ENCODE measurements at places on chromosomes 12 and 14.
A peak's percentile ranks its signal among the peaks of the same experiment; 100 is the strongest.

DNA sequence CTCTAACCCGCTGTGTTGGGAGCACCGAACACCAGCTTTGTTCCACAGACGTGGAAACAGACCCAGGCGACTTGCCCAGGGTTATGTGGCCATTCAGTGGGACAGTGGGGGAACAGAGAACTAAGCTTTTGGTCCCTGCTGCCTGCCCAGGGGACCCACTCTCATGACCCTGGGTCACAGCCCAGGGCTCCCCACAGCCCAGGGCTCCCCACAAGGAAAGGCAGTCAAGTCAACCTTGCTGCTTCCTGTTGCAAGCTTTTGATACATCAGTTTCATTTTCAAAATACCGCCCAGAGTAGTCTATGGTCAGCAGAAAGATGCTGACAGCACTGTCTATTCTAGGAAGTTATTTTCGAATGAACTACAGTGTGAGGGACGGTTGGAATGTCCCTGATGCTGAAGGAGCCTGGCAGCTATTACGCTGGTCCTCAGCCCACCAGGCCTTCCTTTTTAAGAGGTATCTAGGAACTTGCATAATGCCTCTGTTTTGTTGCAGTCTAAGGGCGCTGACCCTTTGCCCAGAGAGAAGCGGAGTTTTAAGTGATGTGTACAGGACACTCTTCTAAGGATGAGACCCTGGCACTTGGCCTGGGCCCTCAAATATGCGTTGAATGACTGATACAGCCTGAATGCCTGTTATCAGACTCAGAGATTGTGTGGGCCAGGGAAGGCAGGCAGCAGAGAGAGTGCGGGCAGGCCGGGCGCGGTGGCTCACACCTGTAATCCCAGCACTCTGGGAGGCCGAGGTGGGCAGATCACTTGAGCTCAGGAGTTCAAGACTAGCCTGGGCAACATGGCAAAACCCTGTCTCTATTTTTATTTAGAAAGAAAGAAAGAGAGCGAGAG, 12.6 kb upstream of the TTC7B start:
- DNase-seq: no peak

DNA sequence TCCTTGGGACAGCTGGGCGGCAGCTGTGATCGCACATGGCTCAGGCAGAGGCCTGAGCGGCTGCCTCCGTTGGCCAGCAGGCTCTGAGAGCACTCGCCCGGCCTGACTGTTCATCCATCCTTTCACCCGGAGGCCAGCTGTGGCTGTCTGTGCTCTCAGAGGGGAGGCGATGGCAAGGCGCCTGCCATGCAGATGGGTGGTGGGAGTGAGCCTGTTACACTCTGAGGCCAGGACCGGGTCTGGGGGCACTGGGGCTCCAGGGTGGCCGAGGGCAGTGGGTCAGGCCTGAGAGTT, 292.3 kb downstream of the TMEM121 start:
- no peak for DNase-seq

DNA sequence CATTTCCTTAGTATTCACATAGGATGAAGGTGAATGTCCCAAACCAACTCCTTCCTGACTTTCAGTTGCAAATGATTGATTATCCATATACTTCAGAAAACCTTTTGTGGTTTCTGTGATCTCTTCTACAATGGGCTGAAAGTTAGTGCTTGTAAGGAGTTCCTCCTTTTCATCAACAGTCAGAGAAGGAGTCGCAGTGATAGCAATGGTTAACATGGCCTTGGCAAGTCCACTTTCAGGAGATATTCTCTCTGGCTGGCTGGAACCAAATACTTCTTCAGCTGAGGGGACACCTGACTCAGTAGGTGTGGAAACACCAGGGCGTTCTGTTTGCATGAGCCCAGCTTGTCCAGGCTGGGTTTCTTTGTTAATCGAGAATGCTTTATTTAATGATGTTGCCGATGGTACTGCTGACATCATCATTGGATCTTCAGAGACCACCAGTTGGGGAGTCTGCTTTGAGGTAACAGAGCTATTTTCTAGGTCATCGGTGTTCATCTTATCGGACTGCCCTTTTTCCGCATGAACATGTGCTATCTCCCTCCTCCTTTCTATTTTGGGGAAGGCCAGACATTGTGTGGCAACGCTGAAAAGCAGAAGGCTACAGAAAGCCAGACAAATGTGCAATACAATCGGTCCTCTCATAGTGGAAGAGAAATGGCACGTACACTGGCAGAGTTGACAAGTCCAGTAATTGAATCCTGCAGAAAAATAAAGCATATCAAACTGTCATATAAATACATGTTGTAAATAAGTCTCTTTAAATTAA, 13.1 kb downstream of the ARMH4 start:
- no peak for DNase-seq

GRCh38 chr14:86141966-86142365, 612.0 kb downstream of the FLRT2 start:
- DNase-seq: no peak

DNA sequence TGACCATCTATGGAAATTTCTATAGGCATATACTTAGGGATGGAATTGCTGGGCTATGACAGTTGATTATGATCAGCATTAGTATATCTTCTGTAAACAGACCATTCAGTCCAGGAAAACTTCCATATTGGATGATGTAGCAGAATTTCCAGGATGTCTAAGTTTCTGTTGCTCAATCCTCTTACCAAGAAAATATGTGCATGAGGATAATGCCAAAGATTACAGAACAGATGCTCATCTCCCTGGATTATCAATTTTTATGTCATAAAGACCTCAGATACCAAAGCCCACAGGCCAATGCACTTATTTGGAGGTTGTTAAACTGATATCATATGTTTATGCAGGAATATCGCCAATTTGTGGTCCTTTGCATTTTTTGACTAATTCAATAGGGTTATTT, 354.4 kb upstream of the FLRT2 start:
- no peak for DNase-seq

- no peak for DNase-seq
These were observed 154.9 kb upstream of the PZP start for GRCh38 chr12:9363145-9363544.

DNA sequence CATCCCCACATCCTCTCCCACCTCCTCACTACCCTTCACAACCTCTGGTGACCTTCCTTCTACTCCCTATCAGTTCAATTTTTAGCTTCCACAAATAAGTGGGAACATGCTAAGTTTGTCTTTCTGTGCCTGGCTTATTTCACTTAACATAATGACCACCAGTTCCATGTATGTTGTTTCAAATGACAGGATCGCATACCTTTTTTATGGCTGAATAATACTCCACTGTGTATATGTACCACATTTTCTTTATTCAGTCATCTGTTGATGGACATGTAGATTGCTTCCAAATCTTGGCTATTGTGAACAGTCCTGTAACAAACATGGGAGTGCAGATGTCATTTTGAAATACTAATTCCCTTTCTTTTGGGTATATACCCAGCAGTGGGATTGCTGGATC, 98.7 kb downstream of the TRMT5 start:
- DNase-seq: no peak

DNA sequence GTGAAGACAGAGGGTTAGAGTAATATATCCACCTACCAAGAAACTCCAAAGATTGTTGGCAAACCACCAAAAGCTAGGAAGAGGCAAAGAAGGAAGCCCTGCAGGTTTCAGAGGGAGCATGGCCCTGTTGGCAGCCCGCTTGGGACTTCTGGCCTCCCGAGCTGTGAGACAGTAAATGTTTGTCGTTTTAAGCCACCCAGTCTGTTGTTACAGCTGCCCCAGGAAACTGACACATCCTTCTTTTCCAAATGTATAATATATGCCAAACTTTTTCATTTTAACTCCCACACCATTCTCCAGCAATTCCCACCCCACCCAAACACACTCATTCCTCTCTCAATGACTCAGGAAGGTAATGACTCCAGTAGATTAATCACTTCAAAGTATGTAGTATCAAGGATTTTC, 74.0 kb downstream of the RPS29 start:
- DNase-seq: peak; percentile 63

GRCh38 chr12:132064631-132065030, 79.5 kb downstream of the DDX51 start:
- no peak for DNase-seq

GRCh38 chr12:114479831-114480230, 73.9 kb upstream of the TBX5 start:
- no peak for DNase-seq

DNA sequence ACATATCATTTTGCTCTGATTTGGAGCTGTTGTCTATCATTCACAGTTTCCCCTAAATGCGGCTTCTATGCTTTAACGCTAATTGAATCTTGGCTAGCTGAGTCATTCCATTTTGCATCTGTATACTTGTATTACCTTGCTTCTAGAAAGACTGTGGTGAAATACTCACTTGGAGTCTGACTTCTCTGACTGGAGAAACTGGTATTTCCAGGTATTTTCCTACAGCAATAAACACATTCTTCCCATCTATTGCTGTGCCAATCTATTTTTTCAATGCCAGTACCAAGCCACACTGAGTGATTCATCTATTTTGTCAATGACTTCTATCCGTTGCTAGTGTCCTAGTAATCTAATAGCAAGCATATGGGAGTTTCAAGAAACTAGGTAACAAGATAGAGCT, 76.0 kb upstream of the ST8SIA1 start:
- no peak for DNase-seq

GRCh38 chr12:3172124-3173007, 95.2 kb downstream of the TSPAN9 start:
- no peak for DNase-seq

DNA sequence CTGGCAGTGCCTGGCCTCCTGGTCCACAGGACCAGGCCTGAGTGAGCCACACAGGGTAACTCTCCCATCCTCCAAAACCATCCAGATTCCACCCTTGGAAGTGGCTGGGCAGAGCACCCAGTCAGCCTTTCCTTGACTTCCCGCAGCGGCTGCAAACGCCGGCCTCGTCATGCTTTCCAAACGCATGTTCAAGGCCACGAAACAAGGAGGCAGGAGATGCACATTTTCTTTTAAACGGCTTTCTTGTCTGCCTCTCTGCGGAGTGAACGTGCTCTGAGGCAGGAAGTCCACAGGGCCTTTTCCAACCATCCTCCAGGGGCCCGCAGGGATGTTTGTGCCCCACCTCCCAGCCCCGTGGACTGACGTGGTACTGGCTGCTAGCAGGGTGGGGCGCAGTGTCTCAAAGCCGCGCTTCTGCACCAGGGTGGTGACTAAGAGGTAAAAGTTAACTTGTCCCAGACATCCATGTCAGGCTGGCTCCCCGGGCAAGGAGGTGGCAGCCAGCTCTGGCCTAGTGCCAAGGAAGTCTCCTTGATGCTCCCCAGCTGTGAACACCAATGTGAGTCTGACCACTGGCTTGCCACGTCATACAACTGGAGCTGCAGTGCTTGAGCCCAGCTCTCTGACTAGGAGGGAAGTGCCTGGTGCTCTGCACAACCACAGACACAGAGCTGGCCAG, 45.0 kb downstream of the KCNA5 start:
- peak; percentile 45 for DNase-seq

- DNase-seq: no peak
These were observed 933.7 kb downstream of the GALC start for GRCh38 chr14:87059060-87059839.

DNA sequence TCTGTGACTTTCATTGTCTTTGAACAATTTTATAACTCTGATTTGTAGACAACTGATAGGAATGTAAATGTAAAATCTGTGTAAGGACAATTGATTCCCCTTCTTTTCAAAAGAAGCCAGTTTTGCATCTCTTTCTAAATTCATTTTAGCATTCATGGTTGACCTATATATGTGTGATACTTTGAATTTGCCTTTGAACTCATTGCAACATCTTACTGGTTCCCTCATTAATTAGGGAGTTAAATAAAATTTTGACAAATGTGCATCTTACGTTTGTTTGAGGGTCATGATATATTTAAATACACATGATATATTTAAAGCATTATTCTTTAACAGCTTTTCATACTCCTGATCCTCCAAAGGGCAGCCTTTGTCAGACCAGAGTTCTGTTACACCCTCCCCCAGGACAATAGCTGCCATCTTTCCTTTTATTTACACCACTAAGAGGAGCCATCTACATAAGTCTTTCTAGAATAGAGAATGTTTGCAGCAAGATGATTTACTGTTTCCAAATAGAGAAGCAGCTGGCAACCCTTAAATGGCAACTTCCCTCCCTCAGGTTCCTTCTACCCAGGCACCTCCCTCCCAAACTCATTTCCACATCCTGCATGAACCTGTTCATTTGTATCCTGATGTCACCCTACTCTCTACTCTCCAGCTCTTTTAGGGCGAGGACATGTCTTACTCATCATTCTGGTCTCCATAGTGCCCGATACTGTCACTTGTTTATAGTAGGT, 40.2 kb upstream of the APPL2 start:
- DNase-seq: no peak

DNA sequence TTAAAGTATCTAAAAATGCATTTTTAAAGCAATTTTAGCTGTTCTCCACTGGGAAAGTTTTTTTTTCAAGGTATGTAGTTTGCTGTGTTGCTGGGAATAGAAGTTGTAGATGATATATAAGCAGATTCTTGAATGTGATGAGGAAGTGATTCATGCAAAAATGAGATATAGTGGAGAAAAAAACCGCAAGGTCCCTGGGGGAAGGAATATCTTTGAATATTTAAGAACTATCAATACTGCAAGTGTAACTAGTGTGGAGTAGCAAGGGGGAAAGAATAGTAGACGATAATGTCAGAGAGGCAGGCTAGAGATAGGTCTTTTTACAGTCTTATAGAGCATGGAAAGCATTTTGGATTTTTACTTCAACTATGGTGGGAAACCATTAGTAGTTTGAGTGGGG, 42.5 kb downstream of the PTCSC3 start:
- no peak for DNase-seq

DNA sequence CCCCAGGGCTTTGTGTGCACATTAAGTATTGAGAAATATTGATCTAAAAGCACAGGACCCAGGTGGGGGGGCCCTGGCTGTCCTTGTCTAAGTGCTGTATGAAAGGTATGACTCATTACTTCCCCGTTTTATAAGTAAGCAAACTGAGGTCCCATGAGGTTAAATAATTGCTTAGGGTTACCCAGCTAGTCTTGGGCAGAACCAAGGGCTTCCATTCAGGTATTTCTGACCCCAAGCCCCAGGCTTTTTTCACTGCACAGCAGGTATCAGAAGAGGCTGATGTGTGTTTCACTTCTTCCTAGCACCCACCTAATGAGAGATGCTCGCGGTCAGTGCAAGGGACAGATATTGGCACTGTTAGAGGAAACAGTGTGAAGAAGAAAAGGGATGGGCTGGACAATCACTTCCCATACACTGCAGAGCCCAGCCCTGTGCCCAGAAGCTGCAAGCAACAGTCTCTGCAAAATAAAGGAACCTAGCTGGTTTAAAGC, 4.7 kb upstream of the TC2N start:
- no peak for DNase-seq

DNA sequence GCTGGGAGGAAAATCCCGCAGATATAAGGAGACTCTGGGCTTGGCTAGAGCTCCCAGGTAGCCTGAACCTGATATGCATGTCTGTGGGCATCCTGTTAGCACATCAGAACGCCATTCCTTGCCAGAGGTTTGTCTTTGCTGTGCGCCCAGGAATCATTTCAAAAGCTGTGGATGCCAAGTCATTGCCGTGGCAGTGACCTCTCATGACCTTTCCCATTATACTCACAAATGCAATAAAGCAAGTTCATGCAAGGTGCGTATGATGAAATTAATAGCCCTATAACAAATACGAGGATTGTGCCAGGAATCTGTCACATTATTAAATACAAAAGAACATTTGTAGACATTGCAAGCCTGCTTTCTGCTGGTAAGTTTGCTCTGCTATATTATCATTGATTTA, 229.1 kb upstream of the PELI2 start:
- no peak for DNase-seq
